GM04504 (cell line): ENCODE measurements at places on chromosomes 5 and 9.

DNA sequence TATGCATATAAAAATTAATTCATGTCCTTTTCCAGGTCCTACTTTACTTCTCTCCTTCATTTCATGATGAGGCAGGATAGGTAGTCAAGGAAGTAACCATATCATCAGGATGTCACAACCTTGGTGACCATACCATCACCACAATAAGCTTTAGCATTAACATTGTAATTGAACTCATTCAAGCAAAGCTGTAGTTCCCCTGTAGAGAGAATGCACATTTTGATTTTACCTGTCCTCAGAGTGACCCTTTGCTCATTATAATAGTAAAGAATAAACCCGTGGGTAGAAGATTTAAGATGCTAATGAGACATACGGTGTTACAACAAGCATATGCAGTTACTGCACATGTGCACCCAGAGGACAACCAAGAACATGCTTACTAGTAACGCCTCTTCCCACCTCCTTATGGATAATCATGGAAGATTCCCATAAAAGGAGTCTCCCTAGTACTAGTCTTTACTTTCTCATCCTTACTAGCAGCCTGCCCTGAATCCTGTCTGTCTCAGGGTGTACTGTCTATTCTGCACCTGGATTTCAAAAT is 2.2 kb downstream of the IFNA6 start:
- no peak for DNase-seq

DNA sequence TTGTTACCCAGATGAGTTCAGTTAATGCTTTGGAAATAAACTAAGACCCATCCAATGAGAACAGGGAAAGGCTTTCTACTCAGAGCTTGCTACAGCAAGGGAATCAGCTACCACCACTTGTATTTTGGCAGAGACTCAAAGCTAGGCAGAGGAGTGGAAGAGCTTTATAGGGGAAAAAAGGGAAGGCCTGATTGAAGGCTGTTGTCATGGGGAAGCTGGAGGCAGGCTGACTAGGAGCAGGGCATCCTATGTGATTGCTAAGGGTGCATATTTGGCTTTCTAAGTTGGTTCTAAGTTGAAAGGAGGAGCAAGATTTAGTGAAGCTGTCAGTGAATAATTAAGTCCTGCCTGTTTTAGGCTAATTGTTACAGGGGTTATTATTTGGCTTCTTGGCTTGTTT is 115.5 kb downstream of the PTTG1 start:
- no peak for DNase-seq

- no peak for DNase-seq
Observed at GRCh38 chr5:139076111-139076510, 122.1 kb downstream of the SIL1 start.

DNA sequence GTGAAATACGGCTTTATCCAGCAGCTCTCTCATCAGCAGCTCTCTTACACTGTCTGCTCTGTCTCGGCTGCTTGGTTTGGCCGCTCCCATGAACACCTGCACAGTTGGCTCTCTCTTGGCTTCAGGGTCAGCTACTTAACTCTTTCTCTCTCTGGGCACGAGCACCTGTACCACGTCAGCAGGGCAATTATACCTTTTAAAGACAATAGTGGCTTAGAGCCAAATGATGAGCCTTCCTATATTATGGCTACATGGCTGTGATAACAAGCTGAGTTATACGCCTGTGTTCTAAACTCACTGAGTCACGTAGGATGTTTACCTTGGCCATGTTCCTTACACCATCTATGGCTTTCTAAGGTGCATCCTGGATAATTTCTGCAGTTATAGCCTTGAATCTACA is 69.2 kb upstream of the CTNND2 start:
- DNase-seq, result no peak

DNA sequence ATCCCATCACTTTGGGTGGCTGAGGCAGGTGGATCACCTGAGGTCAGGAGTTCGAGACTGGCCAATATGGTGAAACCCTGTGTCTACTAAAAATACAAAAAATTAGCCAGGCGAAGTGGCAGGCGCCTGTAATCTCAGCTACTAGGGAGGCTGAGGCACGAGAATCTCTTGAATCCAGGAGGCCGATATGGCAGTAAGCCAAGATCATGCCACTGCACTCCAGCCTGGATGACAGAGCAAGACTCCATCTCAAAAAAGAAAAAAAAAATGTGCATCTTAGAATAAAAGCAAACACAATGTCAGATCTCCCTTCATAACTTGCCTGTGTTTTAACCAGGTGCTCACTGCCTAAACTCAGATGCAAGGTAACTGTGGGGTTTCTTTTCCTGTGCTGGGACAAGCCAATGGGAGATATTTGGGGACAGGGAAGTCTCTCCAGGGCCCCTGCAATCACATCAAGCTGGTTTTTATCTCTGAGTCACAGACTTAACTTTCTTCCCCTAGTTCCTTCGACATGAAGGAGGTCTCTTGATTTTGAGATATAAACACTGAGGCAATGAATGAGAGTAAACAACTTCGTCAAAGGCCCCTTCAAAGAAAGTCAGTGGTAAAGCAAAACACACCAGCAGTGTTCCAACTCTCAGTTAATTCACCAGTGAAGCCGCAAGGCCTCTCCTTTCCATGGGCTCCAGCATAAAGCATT is 99.1 kb downstream of the SNX18 start:
- no peak for DNase-seq

- no peak for DNase-seq
Observed at GRCh38 chr9:127557466-127557869, 54.6 kb upstream of the STXBP1 start.

DNA sequence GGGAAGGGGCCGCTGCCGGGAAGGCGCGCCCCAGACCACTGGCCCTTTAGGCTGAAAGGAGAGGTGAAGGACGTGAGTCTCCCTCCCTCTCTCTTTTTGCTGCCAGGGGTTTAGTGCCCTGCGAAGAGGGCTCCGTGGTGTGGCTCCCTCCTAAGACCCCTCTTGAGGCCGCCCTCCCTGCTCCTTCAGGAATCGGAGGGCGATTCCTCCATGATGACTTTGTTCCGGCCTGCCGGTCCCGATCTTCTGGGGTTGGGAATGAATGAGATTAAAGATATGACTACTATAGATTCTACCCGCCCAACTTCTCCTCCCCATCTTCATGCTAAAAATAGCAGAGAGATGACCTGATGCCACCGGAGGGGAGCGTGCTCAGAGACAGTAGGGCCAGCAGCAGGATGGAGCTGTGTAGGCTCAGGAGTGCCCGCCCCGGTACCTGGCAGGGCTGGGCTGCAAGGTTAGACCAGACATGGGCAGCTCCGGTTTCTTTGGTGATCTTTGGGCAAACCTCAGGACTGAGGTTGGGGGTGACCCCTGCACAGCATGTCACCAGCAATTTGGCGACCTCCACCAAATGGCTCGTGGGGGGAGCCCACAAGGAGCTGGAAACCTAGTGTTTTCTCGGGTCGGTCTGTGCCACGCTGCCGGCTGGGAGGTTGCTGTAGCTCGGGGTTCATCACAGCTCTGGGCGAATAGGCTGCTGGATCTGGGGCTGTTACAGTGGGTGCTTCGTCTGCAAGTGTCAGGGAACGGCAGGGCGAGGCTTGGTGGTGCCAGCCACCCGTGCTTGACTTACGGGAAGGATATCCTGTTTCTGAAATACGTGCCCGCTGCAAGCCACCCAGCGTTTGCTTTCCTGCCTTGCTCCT is 1.7 kb downstream of the OLFM1 start:
- no peak for DNase-seq

DNA sequence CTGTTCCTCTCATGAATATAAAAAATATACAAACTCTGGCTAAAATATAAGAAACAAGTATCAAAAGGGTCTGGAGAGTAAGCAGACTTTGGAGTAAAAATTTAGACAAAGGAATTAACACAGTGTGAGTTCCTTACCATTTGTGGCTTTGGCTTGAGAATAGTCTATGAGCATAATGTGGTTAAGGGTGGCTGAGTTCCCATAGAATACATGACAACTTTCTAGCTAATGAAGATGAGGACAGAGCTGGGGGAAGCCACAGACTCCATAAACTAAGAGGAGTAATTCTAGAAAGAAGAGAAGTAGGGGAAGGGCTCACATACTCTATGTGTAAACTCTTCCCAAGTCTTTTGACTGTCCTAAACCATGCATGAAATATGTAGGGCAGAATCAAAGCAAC is 79.4 kb downstream of the CAAP1 start:
- DNase-seq, result no peak

GRCh38 chr9:30065888-30066287 is 2318.6 kb upstream of the ACO1 start:
- DNase-seq, result no peak

- no peak for DNase-seq
Observed at GRCh38 chr5:106154280-106154716, 1516.4 kb downstream of the EFNA5 start.
